ENCODE measurements at places on chromosomes 5 and 9.

DNA sequence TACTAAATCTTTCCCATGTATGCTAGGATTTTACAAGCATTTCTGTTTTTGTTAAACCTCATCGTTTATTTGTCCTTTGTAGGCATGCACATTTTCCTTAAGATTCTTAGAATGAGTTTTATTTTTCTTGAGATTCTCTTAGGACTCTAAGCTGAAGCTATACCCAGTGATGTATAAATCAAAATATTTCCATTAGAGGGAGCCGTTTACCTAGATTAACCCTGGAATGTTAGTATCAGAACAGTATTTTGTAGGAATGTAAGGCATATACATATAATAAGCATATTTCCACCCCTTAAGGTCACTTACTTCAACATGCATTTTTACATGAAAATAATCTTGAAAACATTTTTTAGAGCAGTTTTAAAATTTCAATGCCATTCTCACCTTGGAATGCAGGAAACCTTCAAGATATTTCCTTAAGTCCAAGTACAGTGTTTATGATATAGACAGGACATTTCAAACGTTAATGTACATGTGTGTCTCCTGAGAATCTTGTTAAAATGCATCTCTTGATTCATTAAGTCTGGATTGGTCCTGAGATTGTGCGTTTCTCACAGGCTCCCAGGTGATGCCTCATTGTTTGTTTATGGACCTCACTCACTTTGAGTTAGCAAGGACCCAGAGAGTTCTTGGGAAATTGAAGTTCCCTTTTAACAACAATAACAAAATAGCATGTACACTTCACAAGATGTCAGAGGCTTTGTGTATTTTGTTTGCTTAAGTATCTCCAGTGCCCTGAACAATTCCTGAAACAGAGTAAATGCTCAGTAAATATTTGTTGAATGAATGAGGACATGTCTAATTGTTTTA lies 34.9 kb upstream of the FCHO2 start:
- no peak for DNase-seq

DNA sequence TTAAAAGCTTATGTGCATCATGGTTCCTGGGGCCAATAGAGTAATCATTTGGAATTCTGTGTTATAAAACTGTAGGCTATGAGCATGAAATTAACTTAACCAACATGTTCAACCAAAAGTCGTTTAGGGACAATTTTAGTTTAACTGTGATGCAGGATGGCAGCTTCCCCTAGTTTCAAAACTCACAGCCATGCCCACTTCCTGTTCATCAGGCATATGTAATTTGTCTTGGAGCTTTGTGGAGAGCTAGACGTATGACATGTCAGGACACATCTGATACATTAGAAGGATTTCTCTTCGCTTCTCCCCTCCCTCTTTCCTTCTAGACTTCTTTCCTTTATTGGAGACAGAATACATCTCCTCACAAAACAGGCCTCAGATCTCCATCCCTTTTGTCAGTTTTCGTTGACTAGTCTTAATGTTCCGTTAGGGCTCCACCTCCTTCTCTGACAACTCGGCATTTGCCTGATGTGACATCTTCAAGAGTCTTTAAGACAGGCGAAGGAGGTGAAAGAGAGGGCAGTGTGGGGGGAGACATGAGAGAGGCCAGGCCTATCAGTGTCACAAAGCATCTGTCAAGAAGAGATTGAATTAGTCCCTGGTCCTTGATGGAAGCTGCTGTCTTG lies 176.0 kb downstream of the MSX2 start:
- no peak for DNase-seq

GRCh38 chr5:38465061-38465460 lies 91.4 kb downstream of the LIFR start:
- DNase-seq: no peak

- DNase-seq: no peak
Observed at GRCh38 chr9:106932178-106932577, 69.2 kb downstream of the ZNF462 start.

GRCh38 chr9:34177593-34178435 lies 1.0 kb upstream of the UBAP1 start:
- DNase-seq: no peak
